Heart left ventricle (tissue), 16 donors: ENCODE measurements at places on chromosomes 7 and 10.

DNA sequence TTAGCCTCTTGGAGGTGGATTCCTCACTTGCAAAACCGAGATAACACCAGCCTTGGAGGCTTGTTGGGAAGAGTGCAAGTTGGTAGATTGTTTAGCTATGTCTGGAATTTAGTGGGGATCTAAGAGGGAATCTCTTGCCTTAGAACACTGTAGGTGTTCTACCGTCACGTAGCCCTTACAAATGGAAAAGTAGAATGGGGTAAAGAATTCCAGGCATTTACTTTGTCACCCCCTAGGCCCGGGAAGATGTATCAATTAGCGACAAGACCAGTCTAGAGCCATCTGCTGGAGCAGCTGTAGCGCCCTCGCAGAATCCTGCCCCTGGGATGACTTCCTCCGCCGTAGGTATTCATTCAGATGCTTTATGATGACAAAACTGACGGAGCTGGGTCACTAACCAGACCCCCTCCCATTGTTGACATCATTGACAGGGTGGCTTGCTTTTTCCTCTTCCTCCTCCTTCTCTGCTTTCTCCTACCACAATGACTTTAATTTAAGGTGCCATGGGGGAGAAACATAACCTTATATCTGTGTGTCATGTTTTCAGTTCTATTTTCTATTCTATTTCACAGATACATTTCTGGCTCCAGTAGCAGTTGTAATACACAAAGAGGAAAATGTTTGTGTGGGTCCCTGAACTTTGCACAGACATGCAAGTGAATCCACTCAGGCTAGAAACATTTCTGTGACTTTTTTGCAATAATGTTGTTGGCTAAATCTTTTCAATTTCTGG lies 262.6 kb upstream of the LYZL1 start:
- DNase-seq = no peak

- DNase-seq = no peak
Observed at GRCh38 chr10:4568731-4569130, 257.3 kb upstream of the AKR1E2 start.

GRCh38 chr10:12844811-12845483 lies 156.6 kb downstream of the CCDC3 start:
- peak; percentile 36 for DNase-seq

GRCh38 chr7:137269240-137269639 lies 74.3 kb downstream of the PTN start:
- no peak for DNase-seq

DNA sequence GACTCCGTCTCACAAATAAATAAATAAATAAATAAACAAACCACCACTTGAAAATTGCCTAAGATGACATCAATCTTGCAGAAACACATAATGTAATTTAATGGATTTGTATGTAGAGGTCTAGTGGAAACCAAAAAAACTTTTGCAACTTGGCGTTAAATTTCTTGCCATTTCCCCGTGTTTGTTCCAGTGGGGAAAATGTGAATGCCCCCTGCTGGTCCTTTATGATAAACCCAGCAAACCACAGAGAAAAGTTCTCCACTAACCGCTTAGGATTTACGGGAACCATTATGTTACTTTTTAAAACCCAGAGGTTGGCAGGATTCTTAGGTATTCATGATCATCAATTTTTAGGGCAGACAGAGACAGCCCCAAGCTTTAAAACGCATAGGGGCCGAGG lies 32.5 kb downstream of the LAMB4 start:
- DNase-seq = no peak
